ENCODE measurements at places on chromosomes 12 and 14. TPM values are rescaled to one million over a fixed set of nuclear protein-coding genes. Genes with fewer than 3 reads are reported as not detected.

The MAP4K5 gene
- 175 TPM for total RNA-seq

The MAP3K9 gene
- total RNA-seq = 5.8 TPM

DNA sequence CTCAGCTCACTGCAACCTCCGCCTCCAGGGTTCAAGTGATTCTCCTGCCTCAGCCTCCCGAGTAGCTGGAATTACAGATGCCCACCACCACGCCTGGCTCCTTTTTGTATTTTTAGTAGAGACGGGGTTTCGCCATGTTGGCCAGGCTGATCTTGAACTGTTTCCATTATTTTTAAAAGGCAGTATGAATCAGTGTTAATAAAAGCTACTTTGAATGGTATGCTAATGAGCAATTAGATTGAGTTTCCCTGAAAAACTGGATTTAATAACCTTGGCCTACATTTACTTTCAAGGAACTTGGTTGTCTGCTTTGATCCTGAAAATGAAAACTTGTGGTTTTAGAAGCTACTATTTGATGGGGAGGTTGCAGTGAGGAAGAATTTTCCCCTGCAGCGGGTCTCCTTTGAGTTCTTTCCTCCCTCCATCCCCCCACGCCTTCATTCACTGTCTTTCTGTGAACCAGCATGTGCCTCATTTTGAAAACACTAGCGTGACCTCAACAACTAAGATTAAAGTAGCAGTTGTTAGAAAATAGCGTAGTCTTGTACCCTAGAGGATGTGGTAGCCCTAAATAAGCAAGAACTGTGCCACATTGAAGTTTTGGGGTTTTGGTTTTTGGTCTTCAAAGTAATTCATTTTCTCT, 17.8 kb upstream of the RPS6KA5 start:
- DNase-seq = no peak

DNA sequence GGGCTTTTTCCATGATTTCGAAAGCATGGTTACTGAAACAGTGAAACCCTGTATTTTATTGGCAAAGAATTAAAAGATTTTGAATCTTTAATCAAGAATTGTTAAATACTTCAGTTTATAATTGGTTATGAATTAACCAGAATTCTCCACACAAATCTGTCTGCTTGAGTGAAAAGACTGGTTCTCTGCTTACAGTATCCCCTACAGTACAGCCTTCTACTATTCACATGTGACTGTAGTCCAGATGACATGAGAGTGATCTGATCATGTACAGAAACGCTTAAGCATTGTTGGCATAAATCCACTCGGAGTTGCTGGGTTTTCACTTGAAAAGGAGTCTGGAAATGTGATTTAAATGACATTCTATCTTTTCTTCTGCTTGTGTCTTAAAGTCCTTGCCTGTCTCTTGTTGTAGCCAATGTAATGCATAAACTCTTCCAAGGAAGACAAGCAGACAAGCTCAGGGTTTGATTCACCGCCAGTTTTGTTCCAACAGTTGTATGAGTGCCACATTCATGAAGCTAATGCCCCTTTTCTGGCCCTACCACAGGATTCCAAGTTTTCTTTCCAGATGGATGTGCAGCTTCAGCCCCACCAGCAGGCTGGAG, 222.0 kb upstream of the LRIG3 start:
- DNase-seq = no peak

DNA sequence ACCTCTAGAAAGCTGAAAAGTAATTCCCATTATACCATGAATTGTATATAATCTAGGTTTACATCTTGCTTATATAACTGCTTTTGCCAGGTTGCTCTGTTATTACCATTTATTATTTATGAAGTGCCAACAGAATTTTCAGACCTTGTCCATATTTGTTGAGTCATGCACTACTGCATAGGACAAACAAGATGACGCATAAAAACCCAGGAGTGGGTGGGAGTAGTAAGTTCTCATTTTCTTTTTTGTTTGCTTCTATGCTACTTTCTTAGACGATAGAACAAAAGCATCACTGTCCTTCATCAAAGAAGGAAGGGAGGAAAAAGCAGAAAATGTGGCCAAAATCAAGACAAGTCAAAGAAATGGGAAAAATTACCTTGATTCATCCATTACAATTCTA, 119.0 kb upstream of the RASSF8 start:
- DNase-seq = peak; percentile 52

GRCh38 chr14:52845081-52845480, 53.7 kb upstream of the GNPNAT1 start:
- DNase-seq = no peak

DNA sequence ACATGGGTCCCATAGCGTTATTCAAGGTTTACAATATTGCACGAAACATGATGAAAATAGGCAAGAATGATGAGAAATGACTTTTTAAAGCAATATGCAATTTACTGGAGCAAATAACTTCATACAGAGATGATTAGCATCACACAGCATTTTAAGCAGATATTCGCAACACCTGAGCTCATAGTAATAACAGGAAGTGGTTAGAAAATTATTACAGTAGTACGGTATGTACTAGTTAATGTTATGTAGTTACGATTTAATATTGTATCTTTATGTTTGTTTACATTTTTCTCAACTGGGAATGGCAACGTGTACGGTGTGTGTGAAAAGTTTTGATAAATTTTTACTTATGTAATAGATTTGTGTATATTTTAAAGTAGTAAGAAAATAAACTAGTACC, 102.6 kb downstream of the OSBPL8 start:
- no peak for DNase-seq

DNA sequence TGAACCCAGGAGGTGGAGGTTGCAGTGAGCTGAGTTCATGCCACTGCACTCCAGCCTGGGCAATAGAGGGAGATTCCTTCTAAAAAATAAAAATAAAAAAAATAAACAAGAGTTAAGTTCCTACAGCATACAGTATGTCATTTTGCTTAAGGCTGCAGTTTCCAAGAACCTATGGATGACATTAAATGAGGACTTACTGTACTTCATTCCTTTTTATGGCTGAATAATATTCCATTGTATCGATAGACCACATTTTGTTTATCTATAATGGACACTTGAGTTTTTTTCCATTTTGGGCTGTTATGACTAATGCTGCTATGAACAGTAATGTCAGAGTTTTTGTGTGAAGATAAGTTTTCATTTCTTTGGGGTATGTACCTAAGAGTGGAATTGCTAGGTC, 17.4 kb downstream of the RASAL1 start:
- DNase-seq = no peak

- DNase-seq = peak; percentile 63
These were observed 50.8 kb upstream of the PIWIL1 start for GRCh38 chr12:130286741-130287440.

- no peak for DNase-seq
These were observed 530 bp downstream of the ARL1 start for GRCh38 chr12:101407049-101407435.

DNA sequence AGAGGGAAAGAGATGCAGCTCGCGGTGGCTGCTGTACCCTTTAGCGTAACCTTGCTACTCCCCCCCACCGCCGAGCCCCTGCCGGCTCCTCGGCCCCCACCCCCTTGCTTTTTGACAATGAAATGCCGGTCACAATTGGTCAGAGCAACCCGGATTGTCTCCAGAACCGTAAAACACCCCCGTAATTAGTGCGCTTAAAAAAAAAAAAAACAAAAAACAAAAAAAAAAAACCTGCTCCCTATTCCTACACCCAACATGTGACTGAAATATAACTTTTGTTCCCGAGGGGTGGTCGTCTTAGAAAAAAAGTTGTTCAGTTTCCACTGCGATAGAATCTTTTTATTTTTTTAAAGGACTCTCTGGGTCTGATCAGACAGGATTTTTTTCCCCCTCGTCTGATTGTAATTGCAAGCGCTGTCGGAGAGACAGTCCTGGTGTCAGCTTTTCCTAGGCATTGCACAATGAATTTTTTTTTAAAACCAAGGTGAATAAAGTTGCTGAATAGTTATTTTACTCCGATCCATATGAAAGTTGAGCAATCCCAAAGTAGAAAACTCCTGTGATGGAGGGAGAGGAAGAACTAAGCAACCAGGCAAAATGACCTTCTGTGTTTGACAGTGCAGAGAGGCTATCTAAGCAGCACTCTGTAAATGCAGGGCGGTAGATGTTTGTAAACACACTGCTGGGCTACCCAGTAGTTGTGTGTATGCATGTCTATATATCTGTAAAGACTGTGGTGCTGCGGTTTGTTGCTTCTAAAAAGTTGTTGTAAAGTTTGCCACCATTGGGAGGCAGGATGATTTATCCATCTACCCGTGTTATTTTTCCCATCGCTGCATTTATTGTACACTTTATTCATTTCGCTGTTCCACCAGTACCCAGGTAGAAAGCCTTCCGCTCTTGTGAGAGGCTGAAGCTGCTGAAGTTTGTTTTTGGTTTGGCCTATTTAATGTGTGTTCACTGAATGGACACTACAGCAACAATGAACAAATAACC, 1.1 kb downstream of the ETV6 start:
- peak; percentile 33 for DNase-seq
